ENCODE measurements at places on chromosomes 3 and 15.

DNA sequence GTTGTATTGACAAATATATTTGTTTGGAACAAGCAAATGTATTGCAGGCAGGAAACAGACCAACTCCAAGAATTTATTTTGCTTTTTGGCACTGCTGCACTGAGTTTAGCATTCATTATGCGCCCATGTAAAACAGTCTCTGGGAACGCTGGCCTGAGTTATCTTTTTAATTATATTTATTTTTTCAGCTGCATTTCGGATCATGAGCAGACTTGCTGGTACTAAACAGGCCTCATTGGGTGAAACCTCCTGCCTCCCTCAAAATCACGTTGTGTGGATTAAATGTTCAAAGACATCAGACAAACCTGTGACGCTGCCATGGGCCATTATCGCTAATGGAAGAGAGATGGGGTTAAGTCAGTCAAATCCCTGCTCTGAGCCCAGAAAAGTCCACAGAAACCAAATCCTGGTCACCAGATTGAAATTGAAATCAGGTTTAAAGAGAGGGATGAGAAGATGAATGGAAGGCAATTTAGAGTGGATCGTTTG, 511.1 kb upstream of the PROK2 start:
- DNase-seq, result no peak

- DNase-seq, result no peak
Observed at GRCh38 chr15:83567318-83567717, 86.6 kb upstream of the ADAMTSL3 start.

DNA sequence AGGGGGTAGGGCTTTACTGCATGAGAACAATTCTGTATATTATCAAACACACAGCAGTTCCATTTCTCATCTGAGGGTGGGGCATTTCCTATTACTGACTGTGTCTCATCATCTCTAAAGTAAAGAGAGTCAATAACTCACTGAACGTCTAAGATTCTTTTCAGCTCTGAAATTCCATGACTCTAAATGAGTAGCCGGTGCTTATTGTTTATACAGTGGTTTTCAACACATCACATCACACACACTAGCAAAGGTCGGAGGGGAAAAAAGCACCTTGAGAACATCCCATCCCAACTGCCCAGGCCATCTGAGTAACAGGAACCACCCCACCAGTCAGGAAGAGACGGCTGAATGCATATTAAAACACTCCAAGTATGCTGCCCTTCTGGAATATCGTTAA, 196.0 kb downstream of the SUCLG2 start:
- DNase-seq, result no peak

- no peak for DNase-seq
Observed at GRCh38 chr3:24220859-24221657, 273.6 kb downstream of the THRB start.

GRCh38 chr3:184658223-184658928, 53.5 kb downstream of the MAGEF1 start:
- DNase-seq, result no peak

GRCh38 chr15:75058127-75058905, 34.9 kb downstream of the PPCDC start:
- no peak for DNase-seq

GRCh38 chr15:75790631-75791336, 52.5 kb upstream of the UBE2Q2 start:
- no peak for DNase-seq

DNA sequence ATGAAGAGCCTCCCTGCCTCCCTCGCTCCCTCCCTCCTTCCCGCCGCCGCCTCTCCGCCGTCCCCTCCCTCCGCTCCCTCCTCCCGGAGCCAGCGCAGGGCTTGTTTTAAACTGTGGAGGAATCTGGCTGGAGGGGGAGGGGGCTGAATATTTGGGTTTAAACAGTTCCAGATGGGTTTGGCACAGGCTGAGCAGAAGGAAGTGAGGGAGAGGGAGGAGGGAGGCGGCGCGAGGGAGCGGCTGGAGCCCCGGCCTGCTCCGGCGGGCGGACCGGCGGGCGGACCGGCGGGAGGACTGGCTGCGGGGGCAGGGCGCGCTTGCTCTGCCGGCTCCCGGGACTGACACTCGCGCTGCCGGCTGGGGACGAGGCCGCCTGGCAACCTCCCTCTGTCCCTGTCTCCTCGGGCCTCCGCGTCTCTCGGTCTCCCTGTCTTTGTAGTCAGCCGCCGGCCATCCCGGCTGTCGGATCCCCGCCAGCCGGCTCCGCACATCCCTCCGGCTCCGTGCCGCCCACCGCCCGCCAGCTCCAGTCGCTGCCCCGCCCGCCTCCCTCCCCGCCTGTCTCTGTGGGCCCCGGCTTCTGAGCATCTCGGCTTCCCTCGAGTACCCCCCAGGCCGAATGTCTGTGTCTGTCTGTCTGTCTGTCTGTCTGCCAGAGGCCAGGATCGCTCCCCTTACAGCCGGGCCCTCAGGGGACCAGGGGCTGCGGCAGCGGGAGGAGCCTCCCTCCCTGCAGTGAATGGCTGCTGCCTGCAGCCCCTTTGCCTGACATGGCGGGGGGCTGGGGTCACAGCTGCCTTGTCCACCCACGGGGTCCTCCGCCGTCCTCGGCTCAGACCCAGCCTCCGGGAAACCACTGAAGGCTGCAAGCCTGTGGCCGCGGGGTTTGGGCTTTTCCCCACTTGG, 7.6 kb downstream of the EPHB3 start:
- no peak for DNase-seq

GRCh38 chr3:47416041-47416440, 35.2 kb downstream of the PTPN23 start:
- no peak for DNase-seq

- DNase-seq, result no peak
Observed at GRCh38 chr3:64163755-64164148, 61.5 kb downstream of the PRICKLE2 start.

DNA sequence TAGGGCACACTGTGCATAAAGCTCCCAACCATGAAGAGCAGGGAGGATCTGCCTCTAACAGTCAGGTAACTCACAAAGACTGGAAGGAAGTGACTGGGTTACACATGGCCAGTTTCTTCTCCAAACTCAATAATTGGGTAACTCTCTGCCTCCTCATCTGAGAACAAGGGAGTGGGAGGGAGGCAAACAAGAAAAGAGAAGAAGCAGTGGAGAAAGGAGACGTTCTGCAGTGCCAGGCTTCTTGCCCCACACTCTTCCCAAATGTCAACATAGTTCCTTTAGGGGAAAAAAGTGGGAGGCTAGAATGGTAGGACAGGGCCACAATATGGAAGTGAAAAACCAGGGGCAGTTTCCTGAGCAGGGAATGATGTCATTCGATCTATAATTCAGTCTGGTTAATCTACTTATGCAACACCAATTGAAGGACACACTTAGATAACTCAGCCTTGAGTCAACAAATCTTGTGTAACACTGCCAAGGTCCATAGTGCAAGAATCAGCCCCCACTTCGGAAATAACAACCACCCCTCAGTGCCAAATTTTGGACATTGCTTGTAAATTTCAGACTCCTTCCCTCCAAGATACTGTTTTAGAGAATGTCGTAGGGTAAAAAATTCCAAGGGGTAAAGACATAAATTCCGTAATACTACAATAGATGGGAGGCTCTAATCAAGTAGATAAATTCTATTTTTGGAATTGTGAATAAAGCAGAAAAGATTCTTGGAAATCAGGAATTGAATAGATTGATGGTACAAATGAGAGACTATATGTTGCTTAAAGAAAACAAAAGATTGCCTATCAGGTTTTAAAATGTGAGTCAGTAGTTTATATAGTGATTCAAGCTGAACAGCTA, 143.0 kb downstream of the LPP start:
- DNase-seq, result no peak

GRCh38 chr15:28892789-28893610, 7.2 kb downstream of the APBA2 start:
- DNase-seq, result no peak

DNA sequence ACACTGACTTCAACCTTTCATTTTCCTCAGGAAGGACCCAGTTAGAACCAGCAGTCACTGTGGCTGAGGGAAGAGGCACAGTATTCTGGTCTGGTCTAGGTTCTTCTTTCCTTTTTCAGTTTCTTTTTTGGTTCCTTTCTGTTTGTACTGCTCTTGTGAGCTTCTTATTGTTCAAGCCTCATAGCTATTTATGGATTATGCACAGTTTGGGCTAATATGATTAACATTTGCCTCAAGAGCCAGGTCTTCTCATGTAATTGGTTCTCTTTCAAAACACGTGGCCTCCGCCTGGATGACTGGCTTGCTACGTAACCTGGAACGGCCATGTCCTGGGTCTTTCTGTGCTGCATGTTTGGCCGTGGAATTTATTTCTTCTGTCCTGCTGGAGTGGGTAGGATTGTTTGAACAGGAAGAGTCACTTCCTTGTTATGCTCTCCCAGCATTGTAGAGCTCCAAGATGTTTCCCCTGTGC, 43.3 kb downstream of the RBMS3 start:
- DNase-seq, result no peak

DNA sequence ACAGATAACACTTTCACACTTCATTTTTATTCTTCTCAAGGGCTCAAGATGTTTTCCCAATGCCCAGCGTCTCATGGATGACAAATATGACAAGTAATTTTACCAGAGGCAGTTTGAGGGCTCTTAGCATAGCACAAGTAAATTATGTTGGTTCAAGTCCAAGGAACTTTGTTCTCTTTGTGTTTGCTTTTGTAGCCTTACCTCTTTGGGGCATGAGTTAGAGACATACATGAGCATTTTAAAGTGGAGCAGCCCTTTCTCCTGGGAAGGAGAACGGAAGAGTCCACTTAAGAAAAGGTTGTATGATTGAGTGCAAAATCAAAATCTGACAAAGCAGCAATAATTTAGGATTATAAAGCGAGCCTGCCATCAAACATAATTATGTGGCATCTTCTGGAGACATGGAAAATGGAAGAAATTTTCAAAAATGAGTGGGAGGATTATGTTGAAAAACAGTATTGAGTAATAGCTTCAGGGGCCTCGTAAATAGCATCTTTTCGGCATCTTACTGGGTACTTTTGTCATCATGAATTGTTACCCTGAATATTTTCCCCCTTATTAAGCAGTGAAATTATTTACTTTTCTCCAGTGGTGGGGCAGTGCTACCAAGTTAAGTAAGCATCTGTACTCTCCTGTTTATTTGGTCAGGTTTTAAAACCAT, 65.9 kb downstream of the PGPEP1L start:
- DNase-seq, result no peak

DNA sequence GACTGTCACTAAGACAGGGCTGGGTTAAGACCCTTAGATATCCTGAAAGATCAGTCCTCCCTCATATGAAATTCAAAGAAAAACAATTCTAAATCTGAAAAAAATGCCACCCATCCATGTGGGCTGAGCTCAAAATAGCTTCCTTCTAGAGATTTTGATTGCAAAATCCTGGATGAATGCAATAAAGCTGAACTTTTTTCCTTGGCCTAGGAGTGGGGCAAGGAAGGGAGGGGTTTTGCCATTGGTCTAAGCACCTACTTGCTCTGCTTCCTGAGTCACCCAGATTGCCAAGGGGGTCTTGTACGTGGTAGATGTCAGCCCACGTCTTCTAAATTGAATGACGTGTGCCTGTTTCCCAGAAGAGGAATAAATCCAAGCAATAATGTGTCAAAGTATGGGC, 15.3 kb upstream of the SMAD3 start:
- no peak for DNase-seq

- DNase-seq, result no peak
Observed at GRCh38 chr15:86229306-86229705, 149.6 kb downstream of the AGBL1 start.

GRCh38 chr15:101495334-101496197, 6.1 kb upstream of the PCSK6 start:
- no peak for DNase-seq

GRCh38 chr3:108505811-108506210, 4.6 kb downstream of the MYH15 start:
- DNase-seq, result no peak

DNA sequence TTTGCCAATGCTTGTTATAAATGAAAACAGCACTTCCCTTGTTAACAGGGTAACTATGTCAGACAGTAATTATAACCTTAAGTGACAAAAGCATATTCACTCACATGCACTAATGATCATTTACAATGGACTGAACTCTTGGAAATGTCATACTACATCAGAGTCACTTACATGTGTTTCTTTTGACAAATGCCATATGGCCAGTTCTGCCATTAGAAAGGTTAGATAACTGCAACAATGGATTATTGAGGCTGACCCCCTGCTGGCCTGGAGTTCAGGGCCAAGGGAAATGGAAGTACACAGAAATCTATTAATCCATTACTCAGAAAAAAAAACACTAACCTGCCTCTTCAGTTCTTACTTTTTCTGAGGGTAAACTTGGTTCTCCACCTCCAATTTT, 313.4 kb downstream of the CNTN3 start:
- no peak for DNase-seq

GRCh38 chr3:171346582-171347300, 113.5 kb downstream of the TNIK start:
- DNase-seq, result no peak

DNA sequence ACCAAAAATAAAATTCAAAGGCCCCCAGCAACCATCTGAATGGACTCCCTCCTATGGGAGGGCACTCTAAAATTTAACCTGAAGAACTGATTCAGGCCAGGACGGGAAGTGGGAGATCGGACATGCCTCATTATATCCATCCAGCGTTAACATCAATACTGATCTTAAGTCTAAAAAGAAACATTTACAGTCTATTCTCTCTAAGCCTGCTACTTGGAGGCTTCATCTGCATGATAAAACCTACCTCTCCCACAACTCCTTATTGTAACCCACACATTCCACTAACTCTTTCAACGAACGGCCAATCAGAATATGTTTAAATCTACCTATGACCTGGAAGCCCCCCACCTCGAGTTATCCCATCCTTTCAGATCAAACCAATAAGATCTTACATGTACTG, 68.4 kb downstream of the HERC1 start:
- DNase-seq, result no peak

DNA sequence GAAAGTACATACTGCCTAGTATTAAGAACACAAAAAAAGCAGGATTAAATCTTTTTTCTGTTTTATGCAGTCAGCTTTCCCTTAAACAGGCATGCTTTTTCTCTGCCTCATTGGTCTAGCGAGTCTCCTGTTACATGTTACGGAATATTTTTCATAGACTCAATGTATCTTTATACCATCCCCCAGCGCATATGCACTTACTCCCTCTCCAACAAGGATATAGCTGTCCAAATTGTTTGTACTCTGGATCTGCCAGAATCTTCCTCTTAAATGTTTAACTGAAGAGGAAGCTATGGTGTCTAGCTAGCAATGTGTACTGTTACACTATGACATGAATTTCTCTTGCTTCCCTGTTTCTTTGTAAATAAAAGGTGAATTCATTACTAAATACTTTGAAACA, 9.2 kb upstream of the SLCO3A1 start:
- DNase-seq, result no peak

DNA sequence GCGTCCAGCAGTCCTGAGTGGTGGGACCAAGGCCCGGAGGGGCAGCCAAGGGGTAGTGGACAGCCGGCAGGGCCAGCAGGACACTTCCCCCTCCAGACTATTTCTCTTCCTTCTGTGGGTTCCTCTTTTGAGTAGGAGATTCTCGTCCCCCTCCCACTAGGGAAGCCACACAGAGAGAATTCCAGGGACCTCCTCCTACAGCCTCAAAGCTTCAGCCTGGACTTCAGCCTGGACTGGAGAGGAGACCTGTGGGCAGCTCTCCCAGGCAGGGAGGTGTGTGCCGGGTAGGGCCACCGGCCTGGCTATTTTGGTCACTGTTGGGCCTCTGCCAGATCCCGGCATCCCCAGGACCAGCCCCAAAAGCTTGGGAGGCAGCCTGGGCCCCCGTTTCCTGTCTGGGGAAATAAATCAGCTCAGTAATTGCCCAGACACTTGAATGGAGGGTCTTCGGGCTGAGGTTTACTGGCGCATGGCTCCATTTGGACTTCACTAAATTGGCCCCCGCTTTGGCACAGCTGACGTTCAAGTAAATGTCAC, 1.3 kb downstream of the SLC6A6 start:
- no peak for DNase-seq

- DNase-seq, result no peak
Observed at GRCh38 chr3:41330465-41330864, 131.2 kb downstream of the CTNNB1 start.
